ENCODE measurements at places on chromosomes 13 and 19. TPM values are rescaled to one million over a fixed set of nuclear protein-coding genes. Genes with fewer than 3 reads are reported as not detected.

Gene LILRB5
- total RNA-seq, result 0.22 TPM

Gene ZNF181
- 28.7 TPM for total RNA-seq

Gene SYCN
- not detected for total RNA-seq

Gene RAB20
- 2.2 TPM for total RNA-seq

Gene PSG6
- not detected for total RNA-seq

Gene NXNL1
- total RNA-seq, result not detected

Gene C19orf33
- total RNA-seq, result not detected

Gene IGFL2
- total RNA-seq, result not detected

Gene ZNF723
- total RNA-seq, result not detected
